ENCODE measurements at places on chromosomes 16 and 17. TPM values are rescaled to one million over a fixed set of nuclear protein-coding genes. Genes with fewer than 3 reads are reported as not detected.

The UBE2O gene
- 12.9 TPM for total RNA-seq

The RASD1 gene
- total RNA-seq = 12.8 TPM

The PLLP gene
- 0.99 TPM for total RNA-seq

The PRSS22 gene
- total RNA-seq = not detected

The DOC2B gene
- total RNA-seq = 12.5 TPM

DNA sequence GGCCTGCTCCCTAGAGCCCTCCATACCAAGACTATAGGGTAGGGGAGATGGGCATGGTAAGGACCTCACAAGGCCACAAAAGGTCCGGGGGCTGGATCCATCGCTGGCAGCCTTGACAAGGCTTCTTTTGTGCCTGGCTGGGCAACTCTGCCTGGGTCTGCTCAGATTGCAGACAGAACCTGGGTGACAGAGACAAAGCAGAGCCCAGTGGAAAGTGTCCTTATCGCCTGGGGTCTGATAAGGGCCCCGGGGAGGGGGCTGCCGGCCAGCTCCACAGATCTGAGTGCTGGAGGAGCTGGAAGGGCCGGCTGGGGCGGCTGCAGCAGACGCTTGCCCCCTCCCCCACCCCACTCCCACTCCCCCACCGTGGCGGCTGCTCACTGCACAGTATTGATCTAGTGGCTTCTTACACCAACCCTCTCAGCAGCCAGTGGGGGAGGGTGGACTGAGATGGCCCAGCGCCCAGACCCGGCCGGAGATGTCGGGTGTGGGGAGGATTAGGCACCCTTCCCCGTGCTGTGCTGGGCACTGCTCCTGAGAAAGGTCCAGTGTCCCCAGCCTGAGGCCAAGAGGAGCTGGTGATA lies 7.2 kb downstream of the MMP15 start:
- DNase-seq = no peak

GRCh38 chr17:41624208-41625101 lies at the start of gene KRT17:
Gene KRT17, minus strand, starts transcription at chr17:41624575. Its CDS starts 66 bp downstream, at chr17:41624509.
- DNase-seq = peak; percentile 56

- no peak for DNase-seq
Observed at GRCh38 chr17:80455336-80455710, 21.1 kb downstream of the NPTX1 start.

GRCh38 chr16:78705694-78706093 lies 606.2 kb downstream of the WWOX start:
- DNase-seq = no peak

GRCh38 chr17:1037238-1037879 lies 40.4 kb downstream of the TIMM22 start:
- DNase-seq = no peak

DNA sequence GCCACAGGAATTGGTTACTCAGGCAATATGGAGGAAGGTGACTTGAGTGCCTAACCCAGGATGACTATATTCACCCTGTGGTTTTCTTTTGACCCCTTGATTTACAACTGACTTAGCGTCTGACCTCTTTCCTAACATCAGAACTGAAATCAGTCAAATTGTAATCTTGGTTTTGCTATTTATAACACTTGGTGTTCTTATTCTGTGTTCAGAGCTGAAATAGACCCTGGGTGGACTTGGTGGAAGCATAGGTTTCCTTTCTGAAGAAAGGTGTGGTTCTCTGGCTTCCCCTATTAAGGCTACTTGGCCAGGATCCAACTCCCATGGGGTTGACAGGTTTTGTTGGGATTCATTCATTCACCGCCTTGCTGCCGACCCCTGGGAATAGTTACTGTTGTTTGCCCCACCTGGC lies 80.8 kb downstream of the CLEC16A start:
- no peak for DNase-seq

DNA sequence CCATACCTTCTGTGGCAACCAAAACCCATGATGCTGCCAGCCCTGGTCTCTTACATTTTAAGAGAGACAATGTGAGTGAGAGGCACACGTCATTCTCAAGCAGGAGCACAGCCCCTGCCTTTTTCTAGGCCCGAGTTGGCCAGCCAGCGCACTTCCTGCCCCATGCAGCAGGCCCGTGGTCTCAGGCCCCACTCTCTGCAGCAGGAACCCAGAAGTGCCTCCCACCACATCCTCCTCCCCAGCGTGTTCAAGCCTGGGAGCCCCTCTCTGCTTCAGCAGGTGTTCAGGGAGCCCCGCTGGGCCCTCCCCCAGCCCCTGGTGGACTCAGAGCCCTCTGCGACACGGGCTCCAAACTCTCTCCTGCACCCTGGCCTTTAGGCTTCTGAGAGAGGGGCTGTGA lies 30.5 kb downstream of the ITGAE start:
- no peak for DNase-seq

- DNase-seq = peak; percentile 88
Observed at GRCh38 chr17:43360376-43360738, 38.4 kb upstream of the ARL4D start.

GRCh38 chr17:57562184-57562698 lies 182.9 kb downstream of the CCDC182 start:
- DNase-seq = no peak

- peak; percentile 64 for DNase-seq
Observed at GRCh38 chr17:61405686-61406536, 6.3 kb downstream of the TBX2 start.

DNA sequence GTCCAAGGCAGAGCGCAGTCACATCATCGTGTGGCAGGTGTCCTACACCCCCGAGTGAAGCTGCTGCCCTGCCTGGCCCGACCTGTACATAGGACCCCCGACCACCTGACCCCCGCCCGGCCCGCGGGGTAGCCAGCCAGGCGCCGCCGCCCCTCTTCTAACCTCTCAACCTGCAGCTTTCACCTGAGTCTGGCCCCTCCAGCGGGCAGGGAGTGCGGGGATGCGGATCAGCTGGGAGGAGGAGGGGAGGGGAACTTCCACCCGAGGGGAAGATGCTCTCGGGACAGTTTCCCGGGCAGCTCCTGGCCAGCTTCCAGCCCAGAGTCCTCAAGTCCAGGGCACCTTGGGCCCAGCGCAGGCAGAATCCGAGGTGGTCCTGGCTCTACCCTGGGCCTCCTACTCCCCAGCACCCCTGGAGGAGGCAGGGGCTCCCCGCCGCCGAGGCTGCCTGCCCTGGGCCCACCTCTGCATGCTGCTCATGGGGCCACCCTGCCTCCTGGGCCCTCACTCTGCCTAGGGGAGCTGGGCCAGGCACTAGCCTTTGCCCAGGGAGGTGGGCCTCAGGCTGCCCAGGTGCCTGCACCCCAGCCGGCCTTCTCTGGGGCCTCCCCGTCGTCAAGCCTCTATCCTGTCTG lies 2.5 kb downstream of the NME3 start:
- no peak for DNase-seq

DNA sequence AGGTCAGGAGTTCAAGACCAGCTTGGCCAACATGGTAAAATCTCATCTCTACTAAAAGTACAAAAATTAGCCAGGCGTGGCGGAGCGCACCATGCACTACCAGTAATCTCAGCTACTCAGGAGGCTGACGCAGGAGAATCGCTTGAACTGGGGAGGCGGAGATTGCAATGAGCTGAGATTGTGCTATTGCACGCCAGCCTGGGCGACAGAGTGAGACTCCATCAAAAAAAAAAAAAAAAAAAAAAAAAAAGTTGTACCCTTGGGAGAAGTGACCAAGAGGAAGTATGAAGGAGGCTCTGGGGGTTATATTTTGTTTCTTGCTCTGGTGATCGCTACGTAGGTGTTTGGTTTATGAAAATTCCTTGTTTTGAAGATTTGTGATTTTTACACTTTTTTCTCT lies 66.3 kb downstream of the LITAF start:
- DNase-seq = no peak

DNA sequence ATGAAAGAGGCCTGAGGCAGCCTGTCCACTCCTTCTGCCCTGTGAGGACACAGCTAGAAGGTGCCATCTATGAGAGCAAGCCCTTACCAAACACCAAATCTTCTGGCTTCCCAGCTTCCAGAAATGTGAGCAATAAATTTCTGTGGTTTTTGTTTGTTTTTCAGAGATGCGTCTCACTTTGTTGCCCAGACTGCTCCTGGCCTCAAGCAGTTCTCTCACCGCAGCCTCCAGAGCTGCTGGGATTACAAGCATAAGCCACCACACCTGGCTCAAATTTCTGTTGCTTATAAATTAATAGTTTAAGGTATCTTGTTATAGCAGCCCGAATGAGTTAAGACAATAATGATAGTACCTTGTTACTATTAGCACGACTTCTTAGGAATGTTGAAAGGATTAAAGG lies 12.5 kb upstream of the SLC16A11 start:
- DNase-seq = no peak

GRCh38 chr16:4859900-4860255 lies 12.6 kb downstream of the UBN1 start:
- DNase-seq = no peak

Data from sigmoid colon (tissue), 7 donors.